Breast epithelium (tissue), 4 donors: ENCODE measurements at places on chromosomes 2 and 18. TPM values are rescaled to one million over a fixed set of nuclear protein-coding genes. Genes with fewer than 3 reads are reported as not detected.
A peak's percentile ranks its signal among the peaks of the same experiment; 100 is the strongest.

DNA sequence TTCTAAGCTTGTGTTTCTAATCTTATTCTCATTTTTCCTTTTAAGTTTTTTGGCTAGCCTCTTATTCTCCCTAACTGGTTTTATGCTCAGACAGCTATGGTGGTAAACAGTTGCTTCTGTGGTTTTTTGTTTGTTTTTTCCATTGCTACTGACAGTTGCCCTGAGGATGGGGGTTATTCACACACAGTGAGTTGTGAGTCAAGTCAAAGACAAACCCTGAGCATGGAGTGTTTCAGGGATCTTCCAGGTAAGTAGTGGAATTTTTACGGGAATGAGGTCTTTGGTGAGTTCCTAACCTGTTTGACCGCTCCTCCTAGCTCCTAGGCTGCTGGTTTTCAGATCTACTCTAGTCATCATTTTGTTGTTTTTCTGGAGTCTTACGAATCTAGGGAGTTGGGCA lies 162.8 kb downstream of the ZNF407 start:
- H3K4me3 ChIP-seq: no peak overlapping the region
- H3K4me1 ChIP-seq: no peaks in the 10 kb centered on the region
- H3K36me3 ChIP-seq: no peaks in the 10 kb centered on the region

Gene SPC25
- not detected for total RNA-seq

Gene DNER
- 2.6 TPM for total RNA-seq

DNA sequence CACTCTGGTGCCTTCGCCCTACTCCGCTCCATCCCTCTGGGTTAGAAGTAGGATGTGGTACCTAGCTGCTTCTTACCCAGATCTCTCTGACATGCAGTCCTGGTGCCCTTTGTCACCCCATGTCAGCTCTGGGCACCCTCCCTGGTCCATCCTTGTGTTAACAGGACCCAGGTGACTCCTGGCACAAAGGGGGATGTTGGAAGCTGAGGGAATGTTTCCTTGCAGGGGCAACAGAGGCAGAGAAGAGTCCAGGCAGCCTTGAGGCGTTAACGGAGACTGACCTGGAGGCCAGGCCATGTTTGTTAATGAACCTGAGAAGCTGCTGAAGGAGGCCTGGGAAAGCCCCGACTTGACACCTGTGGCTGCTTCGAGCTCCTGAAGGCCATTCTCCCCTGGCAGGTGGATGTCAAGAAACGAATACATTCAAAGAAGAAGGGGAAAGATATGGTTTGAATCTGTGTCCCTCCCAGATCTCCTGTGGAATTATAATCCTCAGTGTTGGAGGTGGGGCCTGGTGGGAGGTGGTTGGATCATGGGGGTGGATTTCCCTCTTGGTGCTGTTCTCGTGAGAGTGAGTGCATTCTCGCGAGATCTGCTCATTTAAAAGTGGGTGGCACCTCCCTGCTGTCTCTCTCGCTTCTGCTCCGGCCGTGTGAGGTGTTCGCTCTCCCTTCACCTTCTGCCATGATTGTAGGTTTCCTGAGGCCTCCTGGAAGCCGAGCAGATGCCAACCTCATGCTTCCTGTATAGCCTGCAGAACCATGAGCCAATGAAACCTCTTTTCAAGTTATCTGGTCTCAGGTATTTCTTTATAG lies 31.4 kb downstream of the NPPC start:
- H3K27me3 ChIP-seq: no peaks in the 10 kb centered on the region
- no peaks in the 10 kb centered on the region for H3K4me1 ChIP-seq
- no peak for DNase-seq
- H3K4me3 ChIP-seq: no peak overlapping the region
- H3K27ac ChIP-seq: no peak overlapping the region

GRCh38 chr2:152386266-152386665 lies 51.3 kb downstream of the FMNL2 start:
- DNase-seq: no peak
- no peak overlapping the region for H3K4me3 ChIP-seq
- no peaks in the 10 kb centered on the region for H3K36me3 ChIP-seq
- H3K27me3 ChIP-seq: no peaks in the 10 kb centered on the region
- no peaks in the 10 kb centered on the region for H3K4me1 ChIP-seq

DNA sequence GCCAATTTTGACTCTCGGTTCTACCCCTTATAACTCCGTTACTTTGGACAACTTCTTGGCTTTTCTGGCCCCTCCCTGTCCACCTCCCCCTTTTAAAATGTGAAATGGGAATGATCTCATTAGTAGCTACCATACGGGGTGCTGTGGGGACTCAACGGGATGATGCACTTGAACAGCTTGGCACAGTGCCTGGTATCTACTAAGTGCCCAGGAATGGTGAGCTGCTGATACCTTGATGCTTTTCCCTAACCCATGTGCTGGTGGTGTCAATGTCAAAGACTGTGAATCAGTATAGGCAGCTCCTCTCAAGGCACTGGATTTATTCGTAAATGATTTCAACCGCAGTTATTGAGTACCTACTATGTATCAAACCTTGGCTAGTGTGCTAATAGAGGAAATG lies 204.2 kb downstream of the LOXHD1 start:
- H3K4me1 ChIP-seq: no peaks in the 10 kb centered on the region
- H3K27me3 ChIP-seq: no peaks in the 10 kb centered on the region
- no peak overlapping the region for H3K4me3 ChIP-seq
- no peaks in the 10 kb centered on the region for H3K36me3 ChIP-seq

DNA sequence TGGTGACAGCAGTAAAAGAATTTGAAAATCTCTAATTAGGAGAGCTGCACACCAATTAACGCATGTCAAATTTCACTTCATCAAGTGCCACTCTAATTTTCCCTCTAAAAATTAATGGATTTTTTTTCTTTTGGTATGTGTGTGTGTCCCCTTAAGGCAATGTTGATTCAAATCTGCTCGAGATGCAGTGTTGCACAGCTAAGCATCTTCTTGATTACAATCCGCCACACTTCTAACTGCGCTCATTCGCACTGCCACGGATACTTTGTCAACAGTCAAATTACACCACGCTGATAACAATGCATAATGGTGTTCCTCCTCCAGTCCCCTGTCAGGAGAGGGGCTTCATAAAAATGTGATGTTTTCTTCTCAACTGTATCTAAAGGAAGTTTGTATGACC lies 261.4 kb downstream of the MEIS1 start:
- no peak overlapping the region for H3K27ac ChIP-seq
- H3K36me3 ChIP-seq: no peaks in the 10 kb centered on the region
- no peaks in the 10 kb centered on the region for H3K27me3 ChIP-seq
- no peaks in the 10 kb centered on the region for H3K4me1 ChIP-seq

Gene ACTG2
- 3.8 TPM for total RNA-seq

- no peaks in the 10 kb centered on the region for H3K36me3 ChIP-seq
- H3K4me1 ChIP-seq: no peaks in the 10 kb centered on the region
- no peak for DNase-seq
- H3K27ac ChIP-seq: no peak overlapping the region
Observed at GRCh38 chr2:191617575-191617974, 60.4 kb upstream of the NABP1 start.

Gene ERICH2
- total RNA-seq: not detected

DNA sequence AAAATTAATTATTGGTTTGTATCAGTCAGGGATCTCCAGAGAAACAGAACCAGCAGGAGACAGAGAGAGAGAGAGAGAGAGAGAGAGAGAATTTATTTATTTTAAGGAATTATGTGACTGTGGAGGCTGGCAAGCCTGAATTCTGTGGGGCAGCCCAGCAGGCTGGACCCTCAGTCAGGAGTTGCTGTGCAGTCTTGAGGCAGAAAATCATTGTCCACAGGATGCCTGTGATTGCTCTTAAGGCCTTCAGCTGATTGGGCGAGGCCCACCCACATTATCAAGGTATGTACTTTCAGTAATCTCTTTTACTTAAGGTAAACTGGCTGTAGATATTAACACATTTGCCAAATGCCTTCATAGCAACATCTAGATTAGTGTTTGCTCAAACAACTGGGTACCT lies 155.3 kb downstream of the SEPTIN10 start:
- H3K27me3 ChIP-seq: no peaks in the 10 kb centered on the region
- H3K36me3 ChIP-seq: no peaks in the 10 kb centered on the region
- H3K4me1 ChIP-seq: no peaks in the 10 kb centered on the region
- H3K4me3 ChIP-seq: no peak overlapping the region

Gene RUFY4
- 2.8 TPM for total RNA-seq

GRCh38 chr2:59922450-59922849 lies 631.0 kb downstream of the BCL11A start:
- no peak for DNase-seq
- H3K36me3 ChIP-seq: no peaks in the 10 kb centered on the region
- no peaks in the 10 kb centered on the region for H3K27me3 ChIP-seq
- H3K27ac ChIP-seq: no peak overlapping the region

- no peak for DNase-seq
- no peaks in the 10 kb centered on the region for H3K36me3 ChIP-seq
- H3K27ac ChIP-seq: no peak overlapping the region
- H3K4me3 ChIP-seq: no peak overlapping the region
- H3K27me3 ChIP-seq: no peaks in the 10 kb centered on the region
- no peaks in the 10 kb centered on the region for H3K4me1 ChIP-seq
Observed at GRCh38 chr2:78541451-78542267, 483.8 kb upstream of the REG3G start.

- H3K4me3 ChIP-seq: no peak overlapping the region
- no peaks in the 10 kb centered on the region for H3K27me3 ChIP-seq
- H3K36me3 ChIP-seq: no peaks in the 10 kb centered on the region
Observed at GRCh38 chr18:1573732-1574131, 669.1 kb downstream of the ADCYAP1 start.

Gene KCNE4
- total RNA-seq: 9.3 TPM

- DNase-seq: no peak
- H3K36me3 ChIP-seq: no peaks in the 10 kb centered on the region
- no peaks in the 10 kb centered on the region for H3K4me1 ChIP-seq
- peak overlapping the region; percentile 77 for H3K27ac ChIP-seq
Observed at GRCh38 chr2:159891917-159892730, 94.1 kb upstream of the CD302 start.

DNA sequence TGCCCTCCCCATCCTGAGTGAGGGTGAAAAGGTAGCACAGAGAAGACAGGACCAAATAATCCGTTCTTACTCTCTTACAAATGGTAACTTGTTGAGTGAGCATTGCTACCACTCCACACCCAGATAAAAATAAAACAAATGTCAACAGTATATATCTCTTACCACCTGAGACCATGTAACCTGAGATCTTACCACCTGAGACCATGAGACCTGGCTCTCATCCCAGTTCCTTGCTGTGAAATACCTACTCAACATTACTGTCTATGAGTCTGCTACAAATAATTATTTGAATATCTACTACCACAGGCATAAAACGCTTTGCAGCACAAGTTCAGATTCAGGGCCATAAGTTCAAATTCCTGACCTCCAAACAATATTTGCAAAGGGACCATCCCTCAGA lies 234.7 kb downstream of the C1D start:
- no peaks in the 10 kb centered on the region for H3K36me3 ChIP-seq
- H3K27me3 ChIP-seq: no peaks in the 10 kb centered on the region
- no peak for DNase-seq
- H3K27ac ChIP-seq: no peak overlapping the region

Gene TOGARAM2
- 0.33 TPM for total RNA-seq

Gene POMC
- total RNA-seq: 10.7 TPM

DNA sequence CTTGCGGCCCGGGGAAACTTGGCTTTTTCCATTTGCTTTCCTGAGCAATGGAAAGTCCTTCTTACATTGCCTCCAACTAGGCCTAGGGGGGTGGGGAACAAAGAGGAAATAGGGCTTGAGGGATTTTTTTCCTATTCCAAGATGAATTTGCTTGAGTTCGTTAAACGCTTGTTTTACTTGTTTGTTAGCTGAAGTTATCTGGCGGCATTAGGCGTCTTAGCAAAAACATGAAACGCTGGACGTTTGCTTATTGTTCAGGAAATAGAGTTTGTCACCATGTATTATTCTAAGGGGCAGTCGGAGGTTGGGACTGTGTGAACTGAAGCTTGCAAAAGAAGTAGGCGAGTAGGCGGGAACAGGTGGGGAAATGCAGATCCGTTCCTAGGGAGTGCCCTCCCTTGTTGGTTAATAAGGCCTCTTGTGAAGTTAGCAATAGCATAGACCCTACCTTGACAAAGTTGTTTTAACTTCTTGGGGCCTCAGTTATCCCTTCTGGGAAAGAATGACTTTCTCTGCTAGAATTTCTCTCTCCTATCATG lies 1.9 kb downstream of the CABLES1 start:
- H3K4me1 ChIP-seq: peaks cover 14% of the 10 kb centered on the region
- DNase-seq: no peak
- peak overlapping the region; percentile 89 for H3K27ac ChIP-seq
- H3K27me3 ChIP-seq: no peaks in the 10 kb centered on the region
- peak overlapping the region; percentile 78 for H3K4me3 ChIP-seq

DNA sequence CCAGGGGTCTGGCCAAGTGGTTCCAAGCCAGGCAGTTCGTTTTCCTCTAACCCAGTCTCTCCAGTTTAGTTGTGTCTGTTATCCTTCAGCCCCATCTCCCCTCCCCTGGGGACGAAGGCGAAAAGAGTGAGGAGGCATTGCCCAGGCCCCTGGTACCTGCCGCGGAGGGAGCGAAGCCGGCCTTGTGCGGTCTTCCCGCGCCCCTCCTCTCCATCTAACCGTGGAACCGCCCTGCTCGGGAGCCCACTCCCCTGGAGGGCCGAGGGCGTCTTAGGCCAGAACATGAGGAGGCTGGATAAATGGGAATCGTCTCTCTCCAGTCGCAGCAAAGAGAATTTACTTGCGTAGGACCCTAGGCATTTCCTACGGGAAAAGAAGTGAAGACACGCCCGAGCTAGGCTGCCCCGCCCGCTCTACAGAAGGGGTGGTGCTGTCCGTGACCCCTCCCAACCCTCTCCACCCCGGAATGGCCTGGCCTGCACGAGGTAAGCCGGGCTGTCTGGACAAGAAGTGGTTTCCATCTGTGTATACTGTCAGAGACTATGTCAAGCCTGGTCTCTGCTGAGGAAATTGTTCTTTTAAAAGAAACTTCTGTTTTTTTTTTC lies 156.2 kb downstream of the MIB1 start:
- no peak for DNase-seq
- H3K27ac ChIP-seq: no peak overlapping the region
- no peaks in the 10 kb centered on the region for H3K36me3 ChIP-seq
- H3K4me3 ChIP-seq: no peak overlapping the region
- no peaks in the 10 kb centered on the region for H3K4me1 ChIP-seq
- H3K27me3 ChIP-seq: no peaks in the 10 kb centered on the region

GRCh38 chr2:30860003-30860725 lies 52.9 kb upstream of the CAPN13 start:
- no peak for DNase-seq
- H3K4me3 ChIP-seq: no peak overlapping the region
- no peaks in the 10 kb centered on the region for H3K36me3 ChIP-seq
- H3K27me3 ChIP-seq: no peaks in the 10 kb centered on the region
- H3K4me1 ChIP-seq: no peaks in the 10 kb centered on the region

DNA sequence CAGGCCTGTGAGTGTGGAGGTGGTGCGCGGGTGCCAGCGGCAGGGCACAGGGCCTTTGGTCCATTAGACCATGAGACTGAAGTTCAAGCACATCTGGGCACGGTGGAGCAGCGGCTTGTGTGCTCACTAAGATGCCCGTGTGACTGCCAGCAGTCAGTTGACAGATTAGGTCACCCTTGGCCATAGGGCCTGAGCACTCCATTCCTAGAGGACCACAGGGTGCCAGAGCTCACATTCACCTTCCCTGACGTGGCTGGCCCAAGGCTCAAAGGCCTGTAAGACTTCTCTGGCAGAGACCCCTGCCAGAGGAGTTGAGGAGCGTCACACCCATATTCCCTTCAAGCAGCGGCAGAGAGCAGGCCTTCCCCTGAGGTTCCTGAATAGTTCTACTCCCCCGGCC lies 650 bp downstream of the LHCGR start:
- H3K27me3 ChIP-seq: peaks cover 16% of the 10 kb centered on the region
- no peaks in the 10 kb centered on the region for H3K4me1 ChIP-seq
- no peak for DNase-seq
